Glomerular endothelial cell (primary cell): ENCODE measurements at places on chromosomes 5 and 9. TPM values are rescaled to one million over a fixed set of nuclear protein-coding genes. Genes with fewer than 3 reads are reported as not detected.

DDX4 gene
- not detected in 2 replicates for total RNA-seq

TLR4 gene
- 38.6 and 38.8 TPM in 2 replicates for total RNA-seq

ALDH1A1 gene
- 10.5 and 172 TPM in 2 replicates for total RNA-seq

PPP1R2B gene
- total RNA-seq = not detected in 2 replicates

LIX1 gene
- total RNA-seq = not detected in 2 replicates

ADGRV1 gene
- total RNA-seq = 0.12 and 0.15 TPM in 2 replicates

CD180 gene
- not detected in 2 replicates for total RNA-seq
